ENCODE measurements at places on chromosomes 4 and X.

- DNase-seq, result no peak
These were observed at the start of gene TEX13D for GRCh38 chrX:124332481-124333424. Gene TEX13D, plus strand, starts transcription at chrX:124332660. Its CDS starts 258 bp downstream, at chrX:124332918.

DNA sequence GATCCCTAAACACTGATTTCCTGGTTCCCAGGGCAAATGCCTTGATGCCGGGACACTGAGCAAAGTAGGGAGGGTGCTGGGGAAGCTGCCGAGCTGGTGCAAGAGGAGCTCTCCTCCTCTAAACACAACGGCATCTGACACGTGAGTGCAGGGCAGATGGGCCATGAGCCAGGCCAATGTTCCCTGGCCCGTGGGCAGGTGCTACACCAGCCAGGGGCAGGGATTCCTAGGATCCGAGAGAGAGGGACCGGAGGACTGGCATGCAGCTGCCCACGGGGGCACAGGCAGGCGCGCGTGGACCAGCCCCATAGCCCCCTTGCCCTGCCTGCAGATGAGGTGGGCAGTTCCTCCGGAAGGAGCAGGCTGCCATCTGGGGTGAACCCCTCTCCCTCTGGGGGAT lies 66.8 kb upstream of the AFAP1 start:
- no peak for DNase-seq

DNA sequence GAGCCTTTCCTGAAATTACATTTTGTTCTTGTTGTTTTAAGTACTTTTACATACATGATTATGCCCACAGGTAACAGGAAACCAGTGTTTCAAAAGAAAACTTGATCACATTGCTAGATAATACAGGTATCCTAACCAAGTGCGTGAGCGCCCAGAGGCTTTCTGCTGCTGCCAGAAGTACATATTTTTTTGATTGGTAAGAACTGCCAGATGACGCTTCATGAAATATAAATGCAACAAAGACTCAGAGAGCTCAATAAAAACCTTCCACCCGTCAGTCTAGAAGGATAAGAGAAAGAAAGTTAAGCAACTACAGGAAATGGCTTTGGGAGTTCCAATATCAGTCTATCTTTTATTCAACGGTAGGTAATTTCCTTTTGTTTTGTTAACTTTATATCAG lies at the start of gene EPGN:
Gene EPGN, plus strand, starts transcription at position 256 of the 400 bp plus-strand sequence. Its CDS starts 64 bp downstream, at position 320.
- no peak for DNase-seq

DNA sequence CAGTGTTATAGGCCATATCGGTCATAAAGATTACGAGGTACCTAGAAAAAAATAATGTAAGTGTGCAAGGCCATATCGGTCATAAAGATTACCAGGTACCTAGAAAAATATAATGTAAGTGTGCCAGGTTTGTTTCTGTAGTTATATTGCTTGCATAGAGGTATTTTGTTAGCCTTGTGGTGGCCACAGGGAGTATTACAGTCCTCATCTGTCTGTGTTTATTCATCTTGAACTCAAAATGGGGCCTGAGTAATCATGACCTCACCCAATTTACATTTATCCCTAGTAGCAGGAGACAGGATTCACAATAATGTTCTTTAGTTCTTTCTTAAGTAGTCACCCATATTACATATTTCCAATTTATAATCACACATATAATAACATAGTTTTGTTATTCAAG lies 459.7 kb downstream of the MID1IP1 start:
- no peak for DNase-seq

DNA sequence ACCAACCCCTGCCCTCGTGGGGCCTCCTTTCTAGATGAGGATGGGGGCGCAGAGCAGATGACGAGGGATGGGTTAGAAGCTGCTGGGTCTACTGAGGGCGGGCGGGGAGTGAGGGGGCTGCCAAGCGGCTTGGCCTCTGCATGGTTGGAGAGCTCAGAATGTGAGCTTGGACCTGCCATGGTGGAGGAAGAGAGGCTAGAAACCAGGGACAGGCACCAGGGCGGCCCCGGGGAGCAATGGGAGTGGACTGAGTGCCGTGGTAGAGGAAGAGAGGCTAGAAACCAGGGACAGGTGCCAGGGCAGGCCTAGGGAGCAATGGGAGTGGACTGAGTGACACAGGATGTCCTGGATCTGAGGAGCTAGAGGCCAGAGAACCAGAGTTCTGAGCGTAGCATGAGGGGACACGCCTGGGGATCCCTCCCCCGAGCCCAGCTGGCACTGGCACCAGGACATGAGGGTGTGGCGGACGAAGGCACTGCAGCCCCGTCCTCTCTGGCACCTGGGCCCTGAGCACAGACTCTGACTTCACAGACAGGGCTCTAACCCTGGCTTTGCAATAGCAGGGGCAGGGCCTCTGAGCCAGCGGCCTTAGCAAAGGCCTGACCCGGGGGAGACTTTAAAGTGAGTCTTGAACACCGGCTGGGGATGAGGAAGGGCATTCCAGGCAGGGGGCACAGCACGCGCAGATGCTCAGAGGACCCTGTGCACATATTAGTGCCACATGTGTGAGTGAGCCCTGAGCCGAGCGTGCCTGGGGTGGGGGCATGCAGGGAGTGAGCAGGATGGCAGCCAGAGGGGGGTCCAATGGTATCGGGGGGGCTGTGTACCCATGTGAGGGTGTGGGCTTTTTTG lies 214.0 kb upstream of the PSAPL1 start:
- DNase-seq, result no peak

DNA sequence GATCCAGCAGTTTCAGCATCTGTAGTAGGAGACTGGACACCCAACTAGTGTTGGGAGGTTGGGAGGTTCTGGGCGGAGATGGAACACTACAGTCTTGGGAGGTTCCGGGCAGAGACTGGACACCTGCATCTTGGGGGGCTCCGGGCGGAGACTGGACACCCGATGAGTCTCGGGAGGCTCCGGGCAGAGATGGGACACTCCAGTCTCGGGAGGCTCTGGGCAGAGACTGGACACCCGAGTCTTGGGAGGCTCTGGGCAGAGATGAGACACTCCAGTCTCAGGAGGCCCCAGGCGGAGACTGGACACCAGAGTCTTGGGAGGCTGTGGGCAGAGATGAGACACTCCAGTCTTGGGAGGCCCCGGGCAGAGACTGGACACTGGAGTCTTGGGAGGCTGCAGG lies 29.5 kb upstream of the LANCL3 start:
- DNase-seq, result no peak

DNA sequence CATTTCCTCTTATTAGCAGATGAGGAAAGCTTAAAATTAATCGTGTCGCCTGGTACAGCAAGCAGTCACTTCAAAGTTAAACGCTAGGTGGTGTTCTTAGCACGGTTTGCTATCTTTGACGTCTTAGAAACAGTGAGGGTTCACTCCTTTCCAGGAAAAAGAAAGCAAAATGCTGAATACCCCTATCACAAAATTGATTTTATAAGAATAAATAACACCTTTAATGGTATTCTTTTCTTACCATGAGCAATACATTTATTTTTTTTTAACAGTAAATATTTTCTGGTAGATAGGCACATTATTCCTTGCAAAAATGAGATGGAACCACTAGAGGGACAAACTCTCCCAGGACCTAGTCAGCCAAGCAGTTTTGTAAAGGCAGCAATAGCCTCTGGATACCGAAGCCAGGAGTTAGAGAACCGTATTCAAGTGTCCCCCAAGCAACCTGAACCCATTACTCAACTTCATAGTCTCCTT lies 153.9 kb downstream of the KDR start:
- peak; percentile 43 for DNase-seq

GRCh38 chrX:3191201-3191600 lies 149.9 kb downstream of the ARSF start:
- DNase-seq, result no peak

- no peak for DNase-seq
These were observed 128.8 kb downstream of the RAB28 start for GRCh38 chr4:13355111-13355880.

- DNase-seq, result no peak
These were observed 62.3 kb upstream of the ADAMTS3 start for GRCh38 chr4:72631296-72631695.

- DNase-seq, result no peak
These were observed 3.9 kb downstream of the RUFY3 start for GRCh38 chr4:70725633-70726032.

DNA sequence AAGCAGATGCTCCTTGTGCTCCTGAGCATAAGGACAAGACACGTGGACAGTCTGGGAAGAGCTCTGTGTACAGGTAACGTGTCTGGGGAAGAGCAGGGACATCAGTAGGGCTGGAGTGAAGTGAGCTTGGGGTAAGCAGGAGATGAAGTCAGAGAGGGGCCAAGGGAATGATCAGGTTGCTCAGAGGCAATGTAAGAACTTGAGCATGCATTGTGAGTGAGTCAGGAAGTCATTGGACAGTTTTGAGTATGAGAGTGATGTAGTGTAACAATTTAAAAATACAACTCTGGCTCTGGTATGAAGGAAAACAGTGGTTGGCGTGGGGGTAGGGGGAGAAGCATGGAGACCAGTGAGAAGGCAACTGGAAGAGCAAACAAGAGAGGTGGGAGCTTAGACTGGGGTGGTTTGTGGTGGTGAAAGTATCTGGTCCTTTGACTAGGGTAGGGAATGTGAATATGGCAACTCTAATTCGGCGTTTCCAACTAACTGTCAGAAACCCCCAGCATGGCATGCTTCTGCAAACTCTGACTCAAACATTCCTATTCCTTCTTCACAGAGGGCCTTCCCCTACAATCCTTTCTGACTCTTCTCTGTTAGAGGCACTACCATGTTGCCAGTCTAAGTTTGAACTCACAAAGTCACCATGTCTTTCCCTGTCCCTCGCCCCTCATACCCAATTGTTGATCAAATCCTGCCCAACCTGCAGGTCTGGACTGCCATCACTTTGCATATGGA lies 57.2 kb downstream of the STBD1 start:
- DNase-seq, result no peak

GRCh38 chrX:48558271-48558670 lies 16.0 kb upstream of the RBM3 start:
- DNase-seq, result no peak

DNA sequence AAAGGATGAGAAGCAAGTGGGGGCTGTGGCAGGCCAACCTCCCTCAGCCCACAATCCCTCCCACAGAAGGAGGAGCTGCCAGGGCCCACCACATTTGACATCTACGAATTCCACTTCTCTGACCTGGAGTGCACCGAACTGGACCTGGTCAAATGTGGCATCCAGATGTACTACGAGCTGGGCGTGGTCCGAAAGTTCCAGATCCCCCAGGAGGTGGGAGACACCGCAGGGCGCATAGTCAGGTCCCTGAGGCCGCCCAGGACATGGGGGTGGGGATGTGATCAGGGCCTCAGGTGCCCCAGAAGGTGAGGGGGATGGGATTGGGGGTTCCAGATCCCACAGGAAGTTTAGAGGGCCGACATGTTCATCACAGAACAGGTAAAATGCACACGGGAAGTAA lies 13.7 kb downstream of the ATP5ME start:
- DNase-seq, result no peak

- no peak for DNase-seq
These were observed 23.5 kb upstream of the PRDM8 start for GRCh38 chr4:80173841-80174240.

- no peak for DNase-seq
These were observed 31.9 kb upstream of the SORCS2 start for GRCh38 chr4:7160439-7160838.
